ENCODE measurements at places on chromosomes 13 and 19.

GRCh38 chr19:50430888-50431342 is 1.8 kb upstream of the MYBPC2 start:
- DNase-seq: no peak

GRCh38 chr13:30410705-30411125 is 11.6 kb upstream of the UBE2L5 start:
- DNase-seq: no peak

GRCh38 chr19:49884109-49884508 is 6.6 kb downstream of the TBC1D17 start:
- DNase-seq: no peak

- no peak for DNase-seq
Measured at GRCh38 chr13:43054803-43055802, 31.7 kb downstream of the DNAJC15 start.

DNA sequence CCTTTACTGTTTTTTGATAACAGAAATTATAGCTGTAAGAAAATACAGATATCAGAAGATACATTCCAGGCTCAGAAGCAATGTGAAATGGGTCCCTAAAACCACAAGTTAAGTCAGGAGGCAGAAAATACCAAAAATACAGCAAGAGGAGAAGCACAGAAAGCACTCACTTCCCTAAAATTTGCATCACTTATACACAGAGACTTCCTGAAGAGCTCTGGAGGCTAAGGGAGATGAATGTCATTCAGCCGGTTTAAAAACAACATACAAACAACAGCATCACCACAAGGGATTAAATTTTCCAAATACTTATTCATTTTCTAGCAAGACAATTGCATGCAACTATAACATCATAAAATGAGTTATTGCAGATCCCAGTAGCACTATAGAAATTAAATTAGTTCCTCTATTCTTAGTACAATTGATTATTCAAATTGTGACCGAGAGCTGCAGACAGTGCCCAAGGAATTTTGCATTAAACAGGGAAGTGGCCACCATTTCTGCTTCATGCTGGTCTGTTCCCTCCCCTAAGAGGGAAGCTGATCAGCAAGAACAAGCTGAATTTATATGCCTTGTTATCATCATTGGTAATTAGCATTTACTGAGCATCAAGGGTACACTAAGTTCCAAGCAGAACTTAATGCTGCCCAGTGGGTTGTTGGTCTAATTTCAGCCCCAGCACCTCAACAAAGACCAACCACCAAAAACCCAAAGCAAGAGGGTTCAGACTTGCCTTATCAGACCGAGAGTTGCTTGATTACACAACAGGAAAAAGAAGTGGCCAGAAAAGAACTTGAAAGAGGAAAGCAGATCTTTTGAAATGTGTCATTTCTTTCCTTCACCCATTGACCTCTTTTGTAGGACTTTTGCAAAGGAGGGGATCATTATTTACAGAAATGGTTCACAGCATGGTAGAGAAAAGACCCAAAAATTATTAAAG is 140.7 kb downstream of the KCTD12 start:
- no peak for DNase-seq

DNA sequence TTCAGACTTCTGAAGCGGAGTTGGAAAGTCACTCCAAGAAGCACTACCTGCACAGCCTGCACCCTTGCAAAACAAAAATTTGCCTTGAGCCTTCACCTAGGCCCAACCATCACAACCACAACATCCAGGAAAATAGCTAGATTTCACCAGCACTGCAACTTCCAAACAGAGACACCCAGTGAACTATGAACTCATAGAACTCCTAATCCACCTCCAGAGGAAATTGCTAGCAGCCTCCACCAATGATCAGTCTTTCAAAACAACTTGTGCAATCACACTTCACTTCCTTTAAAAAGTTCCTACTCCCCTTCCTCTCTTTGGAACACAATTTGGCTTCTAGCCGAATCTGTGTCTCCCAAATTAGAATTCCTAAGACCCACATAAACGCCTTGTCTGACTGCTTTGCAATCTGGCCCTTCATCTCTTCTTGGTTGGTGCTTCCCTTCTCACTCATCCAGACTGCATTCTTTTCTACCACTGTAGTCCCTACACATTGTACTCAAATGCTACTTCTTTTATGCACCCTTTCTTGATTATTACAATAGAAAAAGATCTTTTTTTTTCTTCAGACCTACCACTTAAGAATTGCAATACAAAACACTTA is 489.2 kb upstream of the ARGLU1 start:
- no peak for DNase-seq

DNA sequence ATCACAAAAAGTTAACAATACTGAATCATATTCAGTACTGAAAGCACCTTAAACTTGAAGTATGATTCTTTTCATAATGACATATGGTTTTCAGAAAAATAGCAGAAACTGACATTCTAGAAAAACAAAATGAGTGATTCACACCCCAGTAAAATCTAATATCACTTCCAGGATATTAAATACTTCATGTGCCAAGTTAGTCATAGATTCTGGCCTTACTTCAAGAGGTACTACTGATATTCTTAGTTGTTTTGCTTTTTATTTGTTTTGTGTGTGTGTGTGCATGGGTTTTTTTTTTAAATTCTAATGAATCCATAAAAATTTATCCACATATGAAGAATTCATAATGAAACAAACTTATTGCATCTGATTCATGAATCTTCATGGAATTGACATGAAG is 207.9 kb upstream of the UFM1 start:
- no peak for DNase-seq

GRCh38 chr13:19607523-19608078 is 25.9 kb upstream of the MPHOSPH8 start:
- DNase-seq: no peak

DNA sequence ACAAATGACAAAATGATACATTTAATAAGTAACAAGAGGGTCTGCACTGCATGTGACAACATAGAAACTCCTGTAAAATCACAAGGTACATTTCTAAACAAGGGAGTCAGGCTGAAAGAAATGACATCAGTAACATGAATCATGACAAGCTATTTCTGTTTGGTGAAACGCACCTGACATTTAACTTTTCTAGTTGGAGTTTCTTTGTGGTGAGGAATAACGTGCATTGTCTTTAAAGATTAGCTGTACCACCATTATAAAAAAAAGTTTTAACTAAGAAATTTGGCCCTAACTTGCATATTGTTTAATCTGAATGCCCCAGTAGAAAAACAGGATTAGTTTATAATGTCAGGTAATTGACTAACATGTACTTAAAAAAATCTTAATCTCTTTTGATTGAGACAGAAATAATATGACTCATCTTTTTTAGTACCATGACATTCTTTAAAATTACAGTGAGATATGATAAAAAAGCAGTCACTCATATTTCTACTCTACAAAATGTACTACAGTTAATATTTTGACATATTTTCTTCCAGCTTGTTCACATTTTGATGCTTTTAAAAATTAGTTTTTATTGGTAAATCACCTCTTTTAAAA is 418.2 kb downstream of the KLF12 start:
- no peak for DNase-seq

DNA sequence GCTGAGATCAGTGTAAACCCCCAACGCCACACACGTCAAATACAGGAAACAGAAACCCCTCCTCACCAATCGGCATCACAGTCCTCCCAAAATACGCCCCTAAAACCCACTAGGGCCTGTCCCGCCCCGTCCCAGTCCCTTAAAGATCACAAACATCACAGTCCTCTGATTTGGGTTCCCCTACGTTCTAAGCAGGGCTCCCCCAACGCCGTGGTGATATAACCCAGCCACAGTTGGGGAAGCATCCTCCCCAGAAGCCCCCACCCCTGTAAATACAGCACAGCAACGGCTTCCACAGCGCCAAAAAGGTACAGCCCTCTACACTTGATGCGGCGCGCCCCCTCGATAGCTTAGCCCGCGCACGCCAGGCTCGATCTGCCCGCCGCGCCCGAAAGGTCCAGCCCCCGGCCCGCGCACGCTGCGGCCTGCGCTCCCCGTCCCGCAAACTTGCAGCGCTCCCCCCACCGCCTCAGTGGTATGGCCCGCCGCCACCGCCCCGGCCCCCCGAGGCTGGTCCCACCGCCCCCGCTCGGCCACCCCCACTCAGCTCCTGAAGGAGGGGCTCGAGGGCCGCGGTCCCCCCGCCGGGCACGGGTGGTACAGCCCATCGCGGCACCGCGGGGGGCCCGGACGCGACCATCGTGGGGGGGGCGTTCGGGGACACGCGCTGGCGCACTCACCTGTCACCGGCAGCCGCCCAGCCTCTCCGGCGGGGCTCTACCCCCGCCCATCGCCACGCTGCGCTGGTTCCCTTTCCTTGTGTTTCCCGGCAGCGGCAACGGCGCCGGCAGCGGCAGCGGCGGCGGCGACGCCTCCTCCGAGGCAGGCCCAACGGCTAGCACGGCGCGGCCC is at the start of gene AKT2:
Gene AKT2, minus strand, starts transcription at position 845 of the 852 bp plus-strand sequence. CDS start 20,078 bp downstream, outside the sequence.
- DNase-seq: no peak

- DNase-seq: no peak
Measured at GRCh38 chr13:27751953-27752532, 40.2 kb upstream of the GSX1 start.

- DNase-seq: no peak
Measured at GRCh38 chr13:72463561-72463960, 263.9 kb downstream of the MZT1 start.

GRCh38 chr19:40147693-40148347 is 43.4 kb upstream of the MAP3K10 start:
- no peak for DNase-seq

GRCh38 chr13:60324131-60324530 is 72.9 kb upstream of the TDRD3 start:
- DNase-seq: no peak

GRCh38 chr13:105016266-105016665 is 1519.2 kb downstream of the EFNB2 start:
- no peak for DNase-seq

- no peak for DNase-seq
Measured at GRCh38 chr13:80486402-80486801, 145.5 kb upstream of the SPRY2 start.

GRCh38 chr19:10643968-10644259 is 10.2 kb upstream of the ILF3 start:
- DNase-seq: no peak

DNA sequence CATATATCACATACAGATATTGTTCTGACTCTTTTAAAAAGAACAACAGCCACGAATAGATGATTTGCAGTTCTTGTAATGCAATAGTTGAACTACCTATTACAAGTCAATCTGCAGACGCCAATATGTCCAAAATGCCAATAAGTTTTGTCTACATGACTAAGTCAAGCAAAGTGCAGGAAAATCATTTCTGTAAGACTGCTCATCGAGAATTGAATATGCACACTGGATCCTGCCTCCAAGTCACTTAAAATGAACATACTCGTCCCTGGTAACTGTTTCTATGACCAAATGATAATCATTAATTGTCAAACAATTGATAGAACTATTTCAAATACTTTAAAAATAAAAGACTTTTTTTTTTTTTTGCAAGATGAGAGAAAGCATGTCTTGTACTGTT is 375.6 kb downstream of the ITGBL1 start:
- DNase-seq: no peak

DNA sequence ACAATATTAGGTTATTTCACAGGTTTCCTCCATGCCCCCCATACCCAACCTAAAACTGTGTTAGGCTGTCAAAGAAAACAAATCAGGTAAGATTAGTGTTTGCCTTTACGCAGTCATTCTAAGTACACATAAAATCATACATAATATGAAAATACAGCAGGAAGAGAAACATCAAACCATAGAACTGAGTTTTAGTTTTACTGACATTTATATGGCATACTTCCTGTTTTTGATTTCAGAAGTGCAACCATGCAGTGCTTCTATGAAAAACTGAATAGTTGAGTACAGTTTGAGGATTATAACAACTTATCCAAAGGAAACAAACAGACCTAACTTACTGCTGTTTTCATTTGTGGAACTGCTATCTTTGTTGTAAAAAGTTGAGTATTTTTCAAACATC is 91.3 kb downstream of the KCNRG start:
- no peak for DNase-seq
